ENCODE measurements at places on chromosomes 4 and X.

- no peak for DNase-seq
Measured at GRCh38 chr4:87846226-87846625, 13.5 kb downstream of the MEPE start.

GRCh38 chrX:19343085-19343534 lies 617 bp upstream of the PDHA1 start:
- DNase-seq, result no peak

- no peak for DNase-seq
Measured at GRCh38 chr4:79599691-79600090, 191.7 kb upstream of the GK2 start.

DNA sequence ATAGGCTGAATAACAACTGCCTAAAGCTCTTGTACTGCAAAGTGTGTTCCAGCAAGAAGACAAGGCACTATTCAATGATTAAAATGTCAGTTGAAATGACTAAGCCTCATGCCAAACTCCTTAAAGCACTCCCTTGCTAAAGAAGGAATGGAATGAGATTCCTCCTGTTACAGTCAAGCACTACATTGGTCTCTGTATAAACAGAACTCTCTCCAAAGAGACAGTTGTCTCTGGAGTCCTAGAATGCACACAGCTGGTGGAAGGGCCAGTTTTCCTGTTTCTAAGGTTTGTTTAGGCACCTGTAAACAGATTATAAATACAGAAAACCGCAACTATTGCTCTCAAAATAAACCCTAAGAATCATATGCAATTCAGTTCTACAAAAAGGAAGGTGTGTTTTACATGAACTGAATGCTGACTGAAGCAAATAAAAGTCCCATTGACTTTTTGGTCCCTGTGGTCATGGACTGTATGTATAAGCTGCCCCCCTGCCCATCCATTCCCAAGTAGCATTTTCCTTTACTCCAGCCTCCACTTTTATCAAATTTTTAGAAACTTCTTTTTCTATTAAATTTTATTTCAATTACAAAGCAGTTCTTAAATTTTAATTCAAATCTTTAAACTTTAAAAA lies 47.0 kb downstream of the FAT1 start:
- peak; percentile 66 for DNase-seq

DNA sequence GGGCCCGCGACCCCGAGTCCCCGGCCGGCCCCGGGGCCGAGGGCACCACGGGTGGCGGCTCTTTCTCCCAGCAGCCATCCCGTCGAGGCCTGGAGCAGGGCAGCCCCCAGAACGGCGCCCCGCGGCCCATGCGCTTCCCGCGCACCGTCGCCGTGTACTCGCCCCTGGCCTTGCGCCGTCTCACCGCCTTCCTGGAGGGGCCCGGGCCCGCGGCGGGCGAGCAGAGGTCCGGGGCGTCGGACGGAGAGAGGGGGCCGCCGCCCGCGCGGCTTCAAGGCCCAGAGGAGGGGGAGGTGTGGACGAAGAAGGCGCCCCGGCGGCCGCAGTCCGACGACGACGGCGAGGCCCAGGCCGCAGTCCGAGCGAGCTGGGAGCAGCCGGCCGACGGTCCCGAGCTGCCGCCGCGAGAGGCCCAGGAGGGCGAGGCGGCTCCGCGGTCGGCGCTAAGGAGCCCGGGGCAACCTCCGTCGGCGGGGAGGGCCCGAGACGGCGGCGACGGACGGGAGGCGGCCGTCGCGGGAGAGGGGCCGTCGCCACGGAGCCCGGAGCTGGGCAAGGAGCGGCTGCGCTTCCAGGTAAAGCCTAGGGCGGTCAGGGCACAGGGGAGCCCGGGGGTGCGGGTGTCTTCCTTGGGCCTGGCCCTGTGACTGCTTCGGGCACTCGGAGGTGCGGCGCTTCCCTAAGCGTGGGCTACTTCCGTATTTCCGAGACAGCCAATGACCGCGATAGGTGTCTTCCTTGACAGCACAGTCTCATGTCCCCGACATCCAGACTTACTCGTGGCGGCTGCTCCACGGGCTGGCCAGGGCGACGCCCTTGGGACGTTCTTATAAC lies 845 bp downstream of the ZAR1 start:
- DNase-seq, result peak; percentile 13

DNA sequence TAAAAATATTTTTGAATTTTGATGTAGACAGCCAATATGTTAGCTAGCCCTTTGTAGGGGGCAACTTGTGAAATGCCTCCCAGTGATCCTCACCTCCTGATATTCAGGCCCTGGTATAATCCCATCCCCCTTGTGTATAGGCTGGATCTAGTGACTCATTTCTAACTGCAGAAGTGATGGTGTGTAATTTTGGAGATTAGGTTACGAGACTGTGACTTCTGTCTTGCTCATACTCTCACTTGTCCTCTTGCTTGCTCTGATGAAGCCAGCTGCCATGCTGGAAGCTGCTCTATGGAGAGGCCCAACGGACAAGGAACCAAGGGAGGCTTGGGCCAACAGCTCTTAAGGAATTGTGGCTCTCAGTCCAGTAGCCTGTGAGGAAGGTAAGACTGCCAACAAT lies 61.7 kb downstream of the GPR82 start:
- no peak for DNase-seq

DNA sequence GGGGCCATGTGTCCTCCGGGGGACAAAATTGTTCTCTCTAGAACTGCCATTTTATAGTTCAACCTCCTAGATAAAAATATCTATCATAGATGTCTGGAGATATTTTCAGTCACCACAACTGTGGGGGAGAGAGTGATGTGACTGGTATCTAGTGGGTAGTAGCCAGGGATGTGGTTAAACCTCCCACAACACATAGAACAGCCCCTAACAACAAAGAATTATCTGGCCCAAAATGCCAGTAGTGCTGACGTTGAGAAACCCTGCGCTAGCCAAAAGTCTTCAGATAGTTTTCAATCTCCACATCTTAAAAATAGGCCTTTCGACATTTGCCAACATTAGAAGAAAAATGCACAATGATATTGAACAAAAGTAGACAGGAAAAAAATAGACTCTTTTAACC lies 19.0 kb upstream of the SUPT20HL2 start:
- DNase-seq, result no peak

- no peak for DNase-seq
Measured at GRCh38 chr4:12747154-12747553, 737.0 kb downstream of the RAB28 start.

DNA sequence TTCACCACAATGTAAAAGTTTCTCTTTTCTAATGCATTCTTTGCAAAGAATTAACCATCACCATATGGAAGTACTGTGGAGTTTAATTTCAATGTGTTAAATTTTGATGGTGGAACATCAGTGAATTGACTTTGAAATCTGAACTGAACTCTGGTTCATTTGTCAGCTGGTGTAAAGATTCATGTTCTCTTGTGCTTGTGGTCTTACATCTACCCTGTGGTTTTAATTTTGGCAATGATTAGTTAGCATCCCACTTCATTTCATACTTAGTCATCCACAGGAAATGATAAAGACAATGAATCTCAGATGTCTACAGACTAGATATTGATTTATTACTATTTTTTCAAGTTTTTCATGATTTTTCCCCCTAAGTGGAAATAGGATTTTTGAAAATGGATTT lies 77.8 kb downstream of the GRID2 start:
- no peak for DNase-seq

DNA sequence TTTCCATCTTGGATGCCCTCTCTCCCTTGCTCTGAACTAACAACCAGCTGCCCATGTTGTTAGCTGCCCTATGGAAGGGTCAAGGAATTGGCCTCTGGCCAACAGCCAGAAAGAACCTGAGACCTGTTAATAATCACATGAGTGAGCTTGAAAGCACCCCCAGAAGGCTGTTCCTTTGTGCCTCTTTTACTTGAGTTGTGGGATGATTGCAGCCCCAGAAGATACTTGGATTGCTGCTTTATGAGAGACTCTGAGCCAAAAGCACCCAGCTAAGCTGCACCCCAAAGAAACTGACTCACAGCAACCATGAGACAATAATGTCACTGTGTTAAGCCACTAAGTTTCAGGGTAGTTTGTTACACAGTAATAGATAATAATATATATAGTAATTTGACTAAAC lies 73.3 kb downstream of the FRYL start:
- DNase-seq, result no peak

DNA sequence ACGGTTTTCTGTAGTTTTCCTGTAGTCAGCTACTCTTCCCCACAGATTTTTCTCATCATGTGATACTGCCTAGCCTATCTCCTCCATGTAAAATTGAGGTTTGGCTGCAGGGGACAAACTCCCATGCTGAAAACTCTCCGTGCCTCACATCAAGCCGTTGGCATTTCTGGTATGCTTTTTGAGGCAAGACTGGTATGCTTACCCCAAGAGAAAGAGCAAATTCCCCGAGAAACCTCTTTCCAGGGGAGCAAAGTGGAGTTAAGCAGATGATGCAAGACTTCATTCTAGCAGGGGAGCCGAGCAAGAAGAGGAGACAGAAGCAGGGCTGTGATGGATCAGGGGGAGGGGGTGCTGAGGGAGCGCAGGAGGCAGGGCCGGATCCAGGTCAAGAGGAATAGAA lies 4.8 kb downstream of the SOWAHD start:
- peak; percentile 64 for DNase-seq

DNA sequence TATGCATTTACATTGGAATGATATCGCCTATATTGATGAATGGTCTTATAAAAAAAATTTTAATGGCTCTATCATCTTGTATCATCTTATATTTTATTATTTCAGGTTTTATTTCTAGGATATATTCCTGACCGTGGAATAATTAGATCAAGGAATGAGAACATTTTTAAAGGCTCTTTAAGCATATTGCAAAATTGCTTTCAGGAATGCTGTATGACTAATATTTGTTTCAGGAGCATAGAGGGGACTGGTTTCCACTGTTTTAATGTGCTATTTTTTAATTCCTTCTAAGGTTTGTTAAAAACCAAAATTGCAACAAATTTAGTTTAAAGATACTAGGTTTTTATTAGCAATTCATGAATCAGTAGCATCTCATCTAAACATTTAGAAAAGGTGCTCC lies 120.2 kb downstream of the BMPR1B start:
- peak; percentile 58 for DNase-seq

- DNase-seq, result peak; percentile 31
Measured at GRCh38 chr4:152408514-152409327, 127.2 kb downstream of the FBXW7 start.

DNA sequence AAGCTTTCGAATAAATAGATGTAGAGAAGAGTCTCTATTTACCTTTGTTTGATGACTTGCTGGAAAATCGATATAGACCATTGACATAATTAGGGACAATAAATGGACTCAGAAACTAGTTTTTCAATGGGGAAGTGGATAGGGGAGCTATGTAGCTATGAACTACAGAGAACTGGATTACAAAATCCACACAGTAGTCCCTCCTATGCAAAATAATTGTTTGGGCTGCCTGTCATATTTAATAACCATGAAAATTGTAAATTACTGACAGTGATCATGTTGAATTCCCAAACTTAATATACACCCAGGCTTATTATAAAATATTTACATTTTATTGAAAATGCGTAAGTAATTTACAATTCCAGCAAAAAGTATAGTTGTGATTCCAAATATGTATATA lies 333.1 kb upstream of the FAM241A start:
- DNase-seq, result no peak

GRCh38 chr4:30720661-30721184 lies 554 bp downstream of the PCDH7 start:
- DNase-seq, result peak; percentile 60

- no peak for DNase-seq
Measured at GRCh38 chrX:124736553-124737270, 390.3 kb downstream of the SH2D1A start.

DNA sequence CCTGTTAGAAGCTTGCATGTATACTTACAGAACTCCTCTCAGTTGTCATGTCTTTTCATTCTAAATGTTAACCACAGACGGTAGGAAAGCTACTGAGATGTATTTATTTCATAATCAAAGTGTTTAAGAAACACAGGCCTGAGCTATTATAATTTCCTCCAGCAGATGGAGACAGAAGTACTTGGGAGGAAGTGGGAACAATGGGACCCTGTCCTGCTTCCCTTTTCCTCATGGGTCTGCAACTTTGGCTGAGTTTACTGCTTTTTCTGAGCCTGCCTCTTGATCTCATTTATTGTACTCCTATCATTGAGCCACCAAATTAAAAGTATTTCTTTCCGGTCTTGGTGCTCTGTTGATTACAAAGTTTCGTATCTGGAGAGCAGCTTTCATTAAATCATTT lies 67.7 kb upstream of the SPANXN2 start:
- peak; percentile 11 for DNase-seq

- no peak for DNase-seq
Measured at GRCh38 chr4:61070269-61070668, 129.9 kb upstream of the ADGRL3 start.

DNA sequence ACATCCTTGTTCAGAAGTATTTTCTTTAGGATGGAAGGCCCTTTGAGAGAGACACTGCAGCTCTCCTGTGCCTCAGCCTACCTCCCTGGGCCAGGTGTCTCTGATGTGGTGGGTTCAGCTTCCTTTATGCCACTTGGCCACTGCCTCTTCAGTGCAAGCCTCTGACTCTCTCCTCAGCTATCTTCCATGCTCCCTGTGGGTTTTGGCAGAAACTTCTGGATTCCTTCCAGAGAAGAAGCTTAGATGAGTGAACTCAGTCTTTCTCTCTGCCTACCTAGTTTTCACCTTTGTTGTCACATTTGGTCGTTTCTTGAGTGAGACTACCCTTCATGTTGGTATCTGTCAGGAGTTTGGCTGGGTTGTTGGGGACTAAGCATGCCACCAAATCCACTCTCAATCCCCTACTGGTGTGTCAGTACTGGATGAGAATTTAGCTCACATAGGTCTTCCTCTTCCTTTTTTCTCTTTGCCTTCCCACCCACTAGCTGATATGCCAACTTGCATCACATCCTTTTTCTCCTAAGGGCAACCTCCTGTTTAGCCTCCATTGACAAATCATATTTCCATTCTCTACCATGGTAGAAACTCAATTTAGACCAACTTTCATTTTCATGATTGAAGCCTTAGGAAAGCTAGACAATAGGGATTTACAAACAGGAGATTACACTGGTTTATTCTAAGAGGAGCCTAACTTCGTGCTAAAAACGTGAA lies 32.0 kb downstream of the IL15 start:
- DNase-seq, result no peak

- no peak for DNase-seq
Measured at GRCh38 chr4:138492176-138492575, 250.0 kb upstream of the SLC7A11 start.

GRCh38 chr4:118850488-118851173 lies 14.7 kb upstream of the SEC24D start:
- peak; percentile 23 for DNase-seq

DNA sequence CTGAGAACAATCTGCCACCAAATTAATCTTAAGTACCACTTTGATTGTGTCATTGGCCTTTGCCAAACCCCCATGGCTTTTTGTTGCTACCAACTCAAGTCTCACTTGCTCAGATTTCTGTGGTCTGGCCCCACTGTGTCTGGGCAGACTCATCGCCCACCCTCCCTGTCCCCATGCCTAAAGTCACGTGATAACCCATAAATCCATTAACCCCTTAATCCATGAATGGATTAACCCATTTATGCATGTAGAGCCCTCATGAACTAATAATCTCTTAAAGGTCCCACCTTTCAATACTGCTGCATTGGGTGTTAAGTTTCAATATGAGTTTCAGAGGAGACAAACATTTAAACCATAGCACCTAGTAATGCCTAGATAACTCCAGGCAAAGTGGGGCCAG lies 78.5 kb upstream of the BLTP1 start:
- no peak for DNase-seq

Data from GM03348 (cell line).